Ecto neural progenitor cell (in vitro differentiated cells): ENCODE measurements at places on chromosomes 11 and 22.

- no peak for DNase-seq
Measured at GRCh38 chr22:32646476-32646875, 155.0 kb upstream of the TIMP3 start.

DNA sequence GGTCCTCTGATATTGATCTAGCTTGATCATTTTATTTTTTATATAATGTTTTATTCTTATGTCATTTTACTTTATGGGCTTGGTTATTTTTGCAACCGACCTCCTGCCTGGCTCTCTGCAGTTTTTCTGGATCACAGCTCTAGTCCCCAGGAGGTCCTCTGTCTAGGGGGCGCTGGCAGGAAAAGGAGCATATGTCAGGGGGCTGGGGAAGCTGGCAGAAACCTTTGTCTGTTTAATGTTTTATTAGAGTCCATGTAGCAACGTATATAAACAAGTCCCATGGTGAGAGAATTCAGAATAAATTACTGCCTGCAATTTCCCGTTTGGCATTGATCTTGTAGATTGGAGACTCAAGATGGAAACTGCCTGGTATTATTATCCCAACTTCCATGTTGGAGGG, 133.5 kb upstream of the ZBED5 start:
- DNase-seq, result no peak

- DNase-seq, result no peak
Measured at GRCh38 chr22:23219822-23220484, 39.6 kb downstream of the BCR start.

- no peak for DNase-seq
Measured at GRCh38 chr11:65915101-65915820, 3.6 kb downstream of the C11orf68 start.

GRCh38 chr22:29951791-29952413, 68.9 kb downstream of the MTMR3 start:
- no peak for DNase-seq

DNA sequence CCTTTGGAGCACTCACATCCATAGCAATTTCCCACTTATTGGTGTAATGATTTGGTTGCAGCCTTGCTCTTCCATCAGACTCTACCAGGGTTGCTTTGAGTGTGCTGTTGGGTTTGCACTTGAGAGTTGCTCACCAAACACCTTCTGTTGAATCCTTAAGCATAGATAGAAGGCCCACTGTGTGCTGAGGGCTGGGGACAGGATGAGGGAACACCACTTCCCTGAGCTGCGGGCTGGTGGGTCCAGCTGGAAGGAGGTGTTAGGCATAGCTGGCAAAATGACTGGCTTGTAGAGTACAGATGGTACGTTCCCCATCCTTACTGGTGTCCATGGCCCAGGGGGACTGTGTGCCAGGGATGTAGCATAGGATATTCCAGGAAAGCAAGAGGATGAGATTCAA, 3.9 kb downstream of the PRDM11 start:
- DNase-seq, result peak; percentile 31

GRCh38 chr11:63839508-63840355, 822 bp downstream of the MARK2 start:
- DNase-seq, result peak; percentile 67

DNA sequence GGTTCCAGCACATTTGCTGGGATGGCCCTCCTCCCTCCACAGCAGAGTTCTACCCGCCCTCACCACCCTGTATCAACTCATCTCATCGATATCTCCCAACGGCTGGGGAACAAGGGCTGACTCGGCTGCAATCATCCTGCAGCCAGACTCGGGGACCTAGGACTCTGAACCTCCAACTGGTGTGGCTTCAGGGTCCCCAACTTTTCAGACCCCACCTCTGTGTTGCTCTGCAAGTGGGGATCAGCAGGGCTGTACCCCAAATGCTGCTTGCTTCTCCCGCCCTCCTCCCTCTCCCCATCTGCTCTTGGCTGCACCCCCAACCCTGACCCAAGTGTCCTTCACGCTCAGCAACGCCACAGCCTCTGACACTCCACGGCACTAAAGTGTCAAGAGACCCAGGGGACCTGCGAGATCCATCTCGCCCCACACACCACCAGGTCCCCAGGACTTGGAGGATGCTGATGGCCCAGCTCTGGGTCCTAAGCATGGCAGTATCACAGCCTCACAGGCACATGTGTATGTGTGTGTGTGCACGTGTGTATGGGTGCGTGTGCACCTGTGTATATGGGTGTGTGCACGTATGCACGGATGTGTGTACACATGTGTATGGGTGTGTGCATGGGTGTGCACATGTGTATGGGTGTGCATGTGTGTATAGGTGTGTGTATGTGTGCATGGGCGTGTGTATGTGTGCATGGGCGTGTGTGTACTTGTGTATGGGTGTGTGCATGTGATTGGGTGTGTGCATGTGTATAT, 26.4 kb downstream of the KCNQ1 start:
- DNase-seq, result no peak

DNA sequence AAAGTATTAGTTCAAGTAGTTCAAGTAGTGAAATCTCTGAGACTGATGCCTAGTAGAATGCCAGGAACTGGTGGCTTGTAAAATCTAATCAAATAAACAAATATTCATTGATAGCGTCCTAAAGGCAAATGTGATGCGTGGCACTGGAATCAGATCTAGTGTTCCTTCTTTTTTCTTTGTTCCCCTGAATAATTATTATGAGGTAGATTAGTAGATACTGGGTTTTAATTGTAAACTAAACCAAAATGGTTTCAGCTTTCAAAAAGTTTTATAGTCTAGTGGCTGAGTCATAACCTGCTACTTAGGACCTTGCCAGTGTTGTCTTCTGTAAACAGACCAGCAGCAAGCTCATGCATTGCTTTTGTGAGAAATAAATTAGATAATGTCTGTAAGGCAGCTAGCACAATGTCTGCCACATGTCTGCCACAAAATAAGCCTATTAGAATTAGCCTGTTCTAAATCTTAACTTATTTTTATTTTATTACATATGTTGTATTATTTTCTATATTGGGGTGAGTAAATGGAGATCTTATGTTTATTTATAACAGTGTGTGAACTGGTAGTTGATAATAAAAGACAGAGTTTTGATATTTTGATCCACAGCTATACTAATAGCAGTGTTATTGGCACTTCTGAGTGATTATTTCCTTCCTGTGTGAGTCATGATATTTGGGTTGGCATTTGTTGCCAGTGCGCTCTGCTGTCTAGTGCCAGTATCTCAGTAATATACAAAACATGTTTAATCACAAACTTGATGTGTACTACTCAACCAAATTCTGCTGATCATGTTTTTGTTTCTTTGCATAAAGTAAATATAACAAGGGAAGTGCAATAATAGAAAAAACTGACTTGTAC, 135.7 kb downstream of the TMEM135 start:
- DNase-seq, result no peak

DNA sequence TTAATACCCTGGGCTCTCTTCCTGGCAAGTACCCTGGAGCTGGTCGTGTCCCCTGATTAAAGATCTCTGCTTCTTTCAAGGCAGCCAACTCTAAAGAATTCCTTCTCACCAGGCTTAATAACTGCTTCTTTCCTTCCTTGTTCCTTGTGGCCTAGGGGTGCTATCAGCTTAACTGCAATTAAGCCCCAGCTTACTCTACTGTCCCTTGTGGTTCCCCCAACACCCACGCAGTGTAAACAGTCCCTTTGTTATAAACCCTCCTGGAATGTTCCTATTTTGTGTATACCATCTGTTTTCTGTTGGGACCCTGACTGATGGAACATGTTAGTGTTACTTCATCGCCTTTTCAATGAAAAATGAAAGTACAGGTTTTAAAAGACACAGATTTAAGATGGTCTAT, 126.4 kb upstream of the KIRREL3 start:
- DNase-seq, result no peak

- DNase-seq, result no peak
Measured at GRCh38 chr11:83019888-83020579, 51.7 kb downstream of the RAB30 start.

DNA sequence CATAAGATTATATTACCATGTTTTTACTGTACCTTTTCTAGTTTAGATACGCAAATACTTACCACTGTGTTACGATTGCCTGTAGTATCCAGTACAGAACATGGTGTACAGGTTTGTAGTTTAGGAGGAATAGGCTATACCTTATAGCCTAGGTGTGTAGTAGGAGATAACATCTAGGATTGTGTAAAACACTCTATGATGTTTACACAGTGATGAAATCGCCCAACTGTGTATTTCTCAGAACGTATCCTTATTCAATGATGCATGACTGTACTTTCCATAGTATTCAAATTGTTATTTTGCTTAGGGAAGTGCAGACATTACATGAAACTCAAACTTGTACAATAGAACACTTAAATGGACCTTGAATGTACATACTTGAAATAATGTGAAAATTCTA, 188.1 kb upstream of the PDGFD start:
- no peak for DNase-seq

DNA sequence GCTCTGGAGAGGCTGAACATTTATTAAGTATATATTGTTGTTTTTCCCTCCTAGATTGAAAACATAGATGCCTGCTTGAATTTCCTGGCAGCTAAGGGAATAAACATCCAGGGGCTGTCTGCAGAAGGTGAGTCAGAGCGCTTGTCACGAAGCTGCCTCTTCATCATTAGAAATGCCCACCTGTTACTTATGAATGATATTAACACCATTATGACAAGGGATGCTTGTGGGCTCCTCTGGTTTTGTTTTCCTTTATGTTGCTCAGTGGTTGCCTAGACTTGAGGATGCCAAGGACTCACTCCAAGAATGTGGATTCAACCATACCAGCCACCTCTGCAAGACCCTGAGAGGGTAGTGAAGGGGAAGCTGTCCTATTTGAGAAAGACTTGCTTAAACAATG, 156.2 kb downstream of the NAV2 start:
- DNase-seq, result no peak

DNA sequence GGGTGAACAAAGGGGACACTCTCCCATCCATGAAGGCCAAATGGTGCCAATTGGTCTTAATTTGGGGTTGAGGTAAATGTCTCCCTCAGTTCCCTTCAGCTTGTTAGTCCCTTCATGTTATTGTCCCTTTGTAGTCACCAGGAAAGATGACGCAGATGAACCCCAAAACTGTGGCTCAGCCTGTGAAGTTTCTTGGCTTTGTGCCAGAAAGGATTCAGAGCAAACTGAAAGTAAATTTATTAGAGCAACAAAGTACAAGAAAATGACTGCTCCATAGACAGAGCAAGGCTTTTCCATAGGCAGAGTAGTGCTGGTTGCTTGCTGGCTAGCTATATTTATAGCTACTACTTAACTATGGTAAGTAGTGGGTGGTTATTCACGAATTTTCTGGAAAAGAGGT, 16.7 kb downstream of the OR4C3 start:
- no peak for DNase-seq

- no peak for DNase-seq
Measured at GRCh38 chr11:128626913-128627665, 39.7 kb upstream of the ETS1 start.

DNA sequence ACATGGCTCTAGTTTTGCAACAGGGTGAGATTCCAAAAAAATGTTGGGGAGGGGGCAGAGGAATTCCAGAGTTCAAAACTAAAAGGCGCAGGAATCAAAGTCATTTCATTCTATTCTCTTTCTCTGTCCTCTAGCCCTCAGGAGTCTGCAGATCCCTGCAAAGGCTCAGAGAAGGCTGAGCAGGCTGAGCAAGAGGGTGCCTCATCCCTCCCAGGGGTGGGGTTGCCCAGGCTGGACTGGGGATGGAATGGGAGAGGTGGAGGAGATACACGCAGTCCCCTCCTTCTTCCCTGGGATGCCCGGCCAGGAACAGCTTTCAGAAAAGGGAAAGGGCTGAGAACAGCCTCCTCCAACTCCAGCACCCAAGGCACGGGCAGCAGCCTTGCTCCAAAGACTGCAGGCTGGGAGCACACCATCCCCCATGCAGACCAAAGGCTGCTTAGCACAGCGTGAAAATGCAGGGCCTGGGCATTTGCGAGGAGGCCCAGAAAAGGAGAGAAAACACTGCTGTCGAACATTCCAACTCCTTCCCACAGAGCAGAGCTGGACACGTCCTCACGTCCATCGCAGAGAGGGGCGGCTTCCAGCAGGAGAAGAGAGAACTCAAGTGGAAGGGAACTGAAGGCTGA, 51.8 kb downstream of the MN1 start:
- peak; percentile 67 for DNase-seq

DNA sequence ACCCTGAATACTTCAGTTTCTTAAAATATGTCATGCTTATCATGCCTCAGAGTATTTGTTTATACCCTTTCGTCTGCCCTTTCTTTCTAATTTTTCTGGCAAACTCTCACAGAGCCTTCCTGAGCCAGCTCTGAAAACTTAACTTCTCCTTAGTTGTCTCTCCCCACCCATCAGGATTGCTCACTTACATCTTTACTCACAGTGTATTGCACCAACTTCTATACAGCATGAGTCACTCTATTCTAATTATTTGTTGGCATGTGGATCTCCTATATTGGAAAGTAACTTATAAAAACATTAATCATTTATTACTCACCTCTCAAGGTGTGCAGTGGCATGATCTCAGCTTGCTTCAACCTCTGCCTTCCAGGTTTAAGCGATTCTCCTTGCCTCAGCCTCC, 114.9 kb downstream of the FANCF start:
- no peak for DNase-seq

GRCh38 chr11:32131321-32131720, 40.4 kb downstream of the RCN1 start:
- DNase-seq, result no peak

- no peak for DNase-seq
Measured at GRCh38 chr11:64718084-64718779, 4.8 kb downstream of the NRXN2 start.

- DNase-seq, result no peak
Measured at GRCh38 chr11:44167046-44167445, 71.6 kb downstream of the EXT2 start.

DNA sequence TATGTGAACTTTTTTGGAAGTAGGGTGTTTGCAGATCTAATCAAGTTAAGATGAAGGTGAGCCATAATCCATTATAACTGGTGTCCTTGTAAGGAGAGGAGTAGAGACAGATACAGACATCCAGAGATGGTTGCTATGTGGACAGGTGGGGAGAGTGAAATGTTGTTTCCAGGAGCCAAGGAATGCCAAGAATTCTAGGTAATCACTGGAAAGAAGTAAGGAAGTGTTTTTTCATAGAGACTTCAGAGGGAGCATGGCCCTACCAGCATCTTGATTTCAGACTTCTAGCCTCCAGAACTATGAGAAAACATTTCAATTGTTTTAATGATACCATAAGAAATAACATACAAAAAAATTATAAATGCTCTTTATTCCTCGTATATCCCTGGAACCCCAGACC, 320.5 kb upstream of the ANO3 start:
- no peak for DNase-seq

DNA sequence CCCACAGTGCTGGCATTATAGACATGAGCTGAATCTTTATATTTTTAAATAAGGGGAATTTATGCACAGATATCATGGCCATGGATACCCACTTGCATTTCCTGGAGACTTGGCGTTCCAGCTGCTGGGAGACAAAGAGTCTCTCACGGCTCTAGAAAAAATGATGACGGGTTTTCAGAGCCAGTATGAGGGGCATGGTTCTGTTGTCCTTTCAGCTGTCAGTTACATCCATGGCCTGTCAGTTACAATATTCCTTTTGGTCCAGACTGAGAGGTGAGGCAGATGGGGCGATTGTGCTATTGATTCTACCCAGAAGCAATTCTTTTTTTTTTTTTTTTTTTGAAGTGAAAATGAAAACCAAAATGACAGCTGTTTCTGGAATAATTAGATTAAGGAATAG, 29.7 kb downstream of the USH1C start:
- no peak for DNase-seq
